Keratinocyte (primary cell): ENCODE measurements at places on chromosomes 2 and 18. TPM values are rescaled to one million over a fixed set of nuclear protein-coding genes. Genes with fewer than 3 reads are reported as not detected.
A peak's percentile ranks its signal among the peaks of the same experiment; 100 is the strongest.

Gene UGT1A9
- polyA plus RNA-seq, result not detected in 3 replicates

Gene KYNU
- polyA plus RNA-seq, result 2.4 to 8.2 TPM (median 3.9 TPM) in 3 replicates

Gene MRO
- not detected in 3 replicates for polyA plus RNA-seq

Gene BMP10
- 0.05 TPM in 1 of 3 replicates, not detected in the others for polyA plus RNA-seq

Gene XPO1
- 61.9 to 144 TPM (median 79.8 TPM) in 3 replicates for polyA plus RNA-seq

Gene FAM228A
- polyA plus RNA-seq, result not detected in 3 replicates

Gene MOGAT1
- polyA plus RNA-seq, result not detected in 3 replicates

Gene TANC1
- 30.6 to 33.5 TPM (median 32.1 TPM) in 3 replicates for polyA plus RNA-seq

Gene MC2R
- polyA plus RNA-seq, result not detected in 3 replicates

Gene DSG1
- 9.8 to 68.0 TPM (median 27.6 TPM) in 3 replicates for polyA plus RNA-seq

Gene IHH
- polyA plus RNA-seq, result not detected in 3 replicates

Gene CYP26B1
- 0.75 to 1.8 TPM (median 1.2 TPM) in 3 replicates for polyA plus RNA-seq

Gene CD8A
- polyA plus RNA-seq, result 0.02 to 0.19 TPM (median 0.10 TPM) in 3 replicates

Gene BOLL
- polyA plus RNA-seq, result not detected in 3 replicates

Gene DNER
- 7.5 to 11.0 TPM (median 8.5 TPM) in 3 replicates for polyA plus RNA-seq

Gene ARHGEF33
- 0.06 to 0.21 TPM (median 0.09 TPM) in 3 replicates for polyA plus RNA-seq

Gene ALPP
- not detected in 3 replicates for polyA plus RNA-seq

Gene HOXD3
- polyA plus RNA-seq, result not detected in 3 replicates

- no peak for DNase-seq
Measured at GRCh38 chr2:9174771-9175437, 31.7 kb upstream of the ASAP2 start.

DNA sequence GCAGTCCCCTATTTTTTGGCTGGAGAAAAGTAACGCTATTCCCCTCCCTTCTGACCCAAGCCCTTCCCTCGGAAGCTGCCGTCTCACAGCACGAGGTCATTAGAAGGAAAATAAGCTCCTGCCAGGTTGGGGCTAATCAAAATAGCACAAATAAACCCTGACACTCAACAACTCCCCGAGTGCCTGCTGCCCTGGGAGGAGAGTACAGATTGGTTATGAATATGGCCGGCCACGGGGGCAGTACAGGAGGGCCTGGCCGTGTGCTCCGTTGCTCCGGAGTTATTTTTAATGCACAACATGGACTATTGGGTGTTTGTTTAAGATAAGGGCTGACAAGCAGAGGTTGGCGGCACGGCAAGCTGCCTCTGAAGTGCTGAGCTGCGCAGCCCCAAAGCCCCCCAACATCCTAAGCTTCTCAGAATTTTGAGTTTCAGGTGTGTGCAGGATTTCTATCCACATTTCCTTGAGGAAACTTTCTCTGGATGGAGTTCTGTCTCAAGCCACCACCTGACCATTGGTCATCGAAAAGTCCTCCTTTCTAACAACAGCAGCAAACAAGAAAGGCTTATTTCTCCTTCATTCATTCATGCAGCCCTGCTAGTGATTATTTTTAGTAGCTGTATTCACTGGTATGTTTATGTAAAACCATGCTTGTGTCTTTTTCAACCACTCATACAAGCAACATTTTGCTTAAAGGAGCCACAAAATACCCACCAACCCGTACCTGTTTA, 58.7 kb downstream of the PAX3 start:
- DNase-seq, result no peak

DNA sequence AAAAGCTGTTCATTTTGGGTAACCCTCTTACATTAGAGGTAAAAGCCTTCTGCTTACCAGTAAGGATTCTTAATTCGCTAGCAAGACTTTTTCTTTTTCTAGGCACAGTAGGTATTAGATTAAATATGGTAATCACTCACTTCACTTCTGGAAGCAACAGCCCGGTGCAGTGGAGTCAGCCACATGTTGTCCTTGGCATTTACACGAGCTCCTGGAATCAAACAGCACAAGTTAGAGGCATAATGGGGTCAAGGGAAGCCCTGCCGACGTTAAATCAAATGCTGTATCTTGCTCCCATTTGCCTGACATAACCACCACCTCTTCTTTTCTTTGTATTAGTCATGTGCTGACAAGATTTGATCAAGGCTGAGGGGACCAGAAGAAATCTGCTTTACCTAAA, 174.1 kb downstream of the ANKRD44 start:
- DNase-seq, result no peak

DNA sequence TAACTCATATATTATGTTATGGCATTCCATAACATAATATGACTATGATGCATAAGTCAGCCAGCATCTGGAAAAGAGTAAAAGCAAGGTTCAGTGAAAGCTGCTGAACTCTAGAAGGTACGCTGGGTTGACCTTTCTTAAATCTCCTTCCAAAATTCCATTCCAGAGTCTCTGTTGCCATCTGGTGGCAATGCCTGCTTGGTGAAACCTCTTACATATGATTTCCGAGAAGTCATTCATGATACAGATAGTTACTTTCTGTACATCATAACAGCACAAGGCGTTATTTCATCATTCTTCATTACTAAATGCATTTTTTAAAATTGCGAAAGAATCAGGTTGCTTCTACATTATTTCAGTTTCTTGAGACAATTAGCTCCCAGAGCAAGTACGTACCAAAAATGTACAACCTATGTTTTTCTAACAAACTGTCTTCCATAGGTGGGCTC, 7.0 kb upstream of the EPG5 start:
- peak; percentile 48 for DNase-seq

DNA sequence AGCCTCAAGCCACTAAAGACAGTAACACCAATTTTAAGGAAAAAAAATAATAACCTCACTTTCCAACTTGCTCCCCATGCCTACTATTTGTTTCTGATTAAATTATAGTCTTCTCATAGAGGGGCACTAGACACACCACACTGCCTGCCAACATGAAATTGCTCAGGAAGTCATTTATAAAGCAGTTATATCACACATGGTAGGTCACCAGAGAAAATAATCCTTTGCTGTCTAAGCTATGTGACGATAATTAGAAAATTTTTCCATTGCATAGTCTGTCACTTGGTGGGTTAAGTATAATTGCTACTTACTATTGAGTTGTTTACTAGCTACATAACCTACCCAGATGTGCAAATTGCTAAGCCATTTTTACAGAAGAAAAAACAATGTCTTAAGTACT, 85.2 kb downstream of the INO80D start:
- no peak for DNase-seq

GRCh38 chr2:162282765-162283425, 35.6 kb downstream of the IFIH1 start:
- no peak for DNase-seq

- no peak for DNase-seq
Measured at GRCh38 chr2:68643011-68643873, at the start of gene PROKR1. Gene PROKR1, plus strand, starts transcription at chr2:68643579. Its CDS starts 2,243 bp downstream, at chr2:68645822.

DNA sequence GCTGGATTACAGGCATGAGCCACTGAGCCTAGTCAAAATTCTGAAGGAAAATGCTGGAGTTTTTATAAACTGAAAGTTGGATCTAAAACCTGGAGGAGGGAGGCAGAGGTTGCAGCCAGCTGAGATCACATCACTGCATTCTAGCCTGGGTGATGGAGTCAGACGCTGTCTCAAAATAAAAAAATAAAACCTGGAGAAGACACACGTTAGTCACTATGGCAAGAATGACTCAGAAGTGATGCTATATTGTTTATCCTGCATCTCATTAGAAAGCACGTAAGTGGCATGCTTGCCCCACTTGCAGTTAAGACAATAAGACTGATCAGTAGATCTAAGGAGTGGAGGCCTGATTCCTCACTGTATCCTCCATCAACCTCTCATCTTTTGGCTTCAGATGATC, 106.6 kb upstream of the STON1 start:
- peak; percentile 62 for DNase-seq

DNA sequence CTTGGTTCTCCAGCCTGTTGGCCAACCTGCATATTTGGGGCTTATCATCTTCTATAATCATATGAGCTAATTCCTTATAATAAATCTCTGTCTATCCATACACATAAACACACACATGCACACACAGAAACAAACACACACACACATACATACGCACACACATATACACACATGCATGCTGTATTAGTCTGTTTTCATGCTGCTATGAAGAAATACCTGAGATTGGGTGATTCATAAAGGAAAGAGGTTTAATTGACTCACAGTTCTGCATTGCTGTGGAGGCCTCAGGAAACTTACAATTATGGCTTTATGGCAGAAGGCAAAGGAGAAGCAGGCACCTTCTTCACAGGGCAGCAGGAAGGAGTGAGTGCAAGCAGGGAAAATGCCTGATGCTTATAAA, 707.4 kb upstream of the CDH2 start:
- DNase-seq, result peak; percentile 4

DNA sequence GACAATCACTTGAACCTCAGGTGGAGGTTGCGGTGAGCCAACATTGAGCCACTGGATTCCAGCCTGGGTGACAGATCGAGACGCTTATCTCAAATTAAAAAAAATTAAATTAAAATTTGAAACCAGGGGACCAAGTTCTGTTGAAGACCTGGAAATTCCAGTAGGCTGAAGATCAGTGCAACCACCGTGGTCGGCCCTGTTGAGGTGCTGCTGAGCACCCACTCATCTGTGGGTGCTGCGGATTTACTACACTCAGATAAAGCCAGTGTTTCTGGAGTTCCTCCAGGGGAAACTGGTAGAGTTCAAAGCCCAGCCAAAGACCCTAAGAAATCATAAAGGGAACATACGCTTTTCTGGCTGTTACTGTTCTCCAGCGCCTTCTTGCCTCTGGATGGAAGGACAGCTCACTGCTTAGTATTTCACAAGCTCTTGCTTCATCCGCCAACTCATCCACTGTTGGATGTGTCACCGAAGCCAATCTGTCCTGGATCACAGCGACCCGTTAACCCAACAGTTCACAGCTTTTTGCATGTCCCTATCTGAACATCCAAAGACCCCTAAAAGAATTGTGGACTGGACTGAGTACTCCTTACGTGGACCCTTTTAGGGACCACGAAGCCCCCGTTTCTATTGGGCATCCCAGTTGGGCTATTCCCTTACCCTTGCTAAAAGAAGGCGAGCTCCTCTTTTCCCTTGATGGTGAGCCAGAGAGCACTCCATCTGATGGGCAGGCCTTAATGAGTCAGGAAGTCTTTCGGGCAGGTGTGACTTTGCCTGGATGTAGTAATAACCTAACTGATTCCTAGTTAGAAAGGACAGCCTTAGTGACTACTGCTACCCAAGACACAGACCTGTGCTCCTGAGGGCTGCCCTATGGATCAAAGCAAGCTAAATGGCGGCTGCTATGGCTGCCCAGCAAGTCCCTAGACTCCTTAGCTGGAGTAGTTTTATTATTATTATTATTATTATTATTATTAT, 6.0 kb upstream of the ALPP start:
- DNase-seq, result no peak

DNA sequence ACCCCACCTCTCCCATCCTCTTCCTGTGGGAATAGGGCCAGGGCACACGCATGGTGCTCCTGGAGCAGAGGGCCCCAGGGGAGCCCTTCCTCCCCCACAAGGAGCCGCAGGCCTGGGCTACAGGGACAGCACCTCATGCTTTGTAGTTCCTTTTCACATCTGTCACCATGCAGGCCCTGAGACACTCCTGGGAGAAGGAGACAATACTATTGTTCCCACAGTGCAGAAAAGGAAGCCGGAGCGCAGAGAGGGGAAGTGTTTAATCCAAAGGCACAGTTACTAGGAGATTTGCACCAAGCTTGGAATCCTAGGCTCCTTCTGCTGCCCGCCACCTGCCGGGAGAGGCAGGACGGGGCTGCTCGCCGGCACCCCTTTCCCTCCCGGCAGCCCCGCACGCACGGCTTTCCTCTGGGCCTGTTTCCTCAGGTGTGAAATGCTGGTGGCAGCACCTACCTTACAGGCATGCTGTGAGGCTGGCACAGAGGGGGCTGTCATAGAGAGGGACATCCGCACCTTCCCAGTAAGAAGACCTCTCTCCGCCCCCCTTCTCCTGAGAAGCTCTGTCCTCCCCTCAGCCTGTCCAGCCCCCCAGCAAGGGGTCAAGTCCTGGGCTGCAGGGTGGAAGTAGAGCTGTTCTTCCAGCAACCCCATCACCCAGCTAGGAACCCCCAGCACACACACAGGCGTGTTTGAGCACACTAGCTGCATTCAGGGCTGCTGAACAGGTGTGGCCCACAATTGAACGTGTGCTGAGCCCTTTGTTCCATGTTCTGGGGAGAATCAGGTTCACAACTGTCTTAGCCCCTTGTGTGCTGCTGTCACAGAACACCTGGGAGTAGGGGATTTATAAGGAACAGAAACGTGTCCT, 62.6 kb downstream of the SMAD7 start:
- DNase-seq, result no peak

DNA sequence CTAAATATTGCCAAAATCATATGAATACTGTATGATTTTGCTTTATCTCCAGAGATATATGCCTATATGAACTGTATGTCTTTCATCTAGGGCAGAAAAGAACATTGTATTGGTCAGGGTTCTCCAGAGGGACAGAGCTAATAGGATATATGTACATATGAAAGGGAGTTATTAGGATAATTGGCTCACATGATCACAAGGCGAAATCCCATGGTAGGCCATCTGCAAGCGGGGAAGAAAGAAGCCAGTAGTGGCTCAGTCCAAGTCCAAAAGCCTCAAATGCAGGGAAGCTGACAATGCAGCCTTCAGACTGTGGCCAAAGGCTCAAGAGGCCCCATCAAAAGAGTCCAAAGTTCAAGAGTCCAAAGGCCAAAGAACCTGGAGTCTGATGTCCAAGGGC, 209.9 kb downstream of the RNF144A start:
- no peak for DNase-seq

- no peak for DNase-seq
Measured at GRCh38 chr2:239721531-239721930, 303.6 kb downstream of the NDUFA10 start.

DNA sequence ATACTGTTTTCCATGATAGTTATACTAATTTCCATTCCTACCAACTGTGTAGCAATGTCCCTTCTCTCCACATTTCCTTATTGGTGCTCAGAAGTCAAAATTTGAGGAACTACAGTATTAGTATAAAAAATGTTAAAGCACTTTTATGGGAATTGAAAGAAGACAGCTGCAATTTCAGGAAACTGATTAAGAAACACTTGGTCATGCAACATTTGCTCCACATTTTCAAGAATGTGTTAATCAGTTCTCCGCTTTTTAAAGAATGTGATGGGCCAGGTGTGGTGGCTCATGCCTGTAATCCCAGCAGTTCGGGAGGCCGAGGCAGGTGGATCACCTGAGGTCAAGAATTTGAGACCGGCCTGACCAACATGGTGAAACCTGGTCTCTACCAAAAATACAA, 33.6 kb upstream of the MGAT4A start:
- DNase-seq, result no peak

DNA sequence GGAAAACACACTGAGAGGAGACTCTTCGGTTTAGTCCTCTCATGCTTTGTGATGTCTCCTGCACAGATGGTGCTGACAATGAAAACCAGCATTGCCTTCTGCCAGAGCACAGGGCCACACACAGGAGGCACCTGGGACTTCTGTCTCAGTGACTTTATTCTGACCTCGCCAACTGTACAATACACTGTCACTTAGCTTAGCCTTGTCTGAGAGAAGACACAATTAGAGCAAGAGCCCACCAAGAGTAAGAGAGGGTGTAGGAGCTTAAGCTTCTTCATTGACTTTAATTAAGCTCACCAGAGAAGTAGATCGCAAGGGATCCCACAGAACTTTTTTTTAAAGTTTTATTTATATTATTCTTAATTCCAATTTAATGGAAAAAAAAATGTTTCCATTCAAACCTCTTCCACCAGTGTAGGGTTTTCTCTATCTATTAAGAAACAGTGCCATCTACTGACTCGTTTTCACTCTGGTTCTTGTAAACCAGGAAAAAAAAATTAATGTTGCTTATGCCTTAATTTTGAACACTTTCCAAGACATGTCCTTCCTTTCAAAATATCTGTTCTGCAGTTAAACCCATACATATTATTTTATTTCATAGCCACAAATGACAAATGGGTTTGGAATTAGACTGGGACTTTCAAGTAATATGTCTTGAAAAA, 42.4 kb upstream of the DDX18 start:
- DNase-seq, result no peak

- DNase-seq, result no peak
Measured at GRCh38 chr2:14790041-14790640, 157.6 kb downstream of the LRATD1 start.
